RCC 7860 (cell line): ENCODE measurements at places on chromosomes 13 and 19.

DNA sequence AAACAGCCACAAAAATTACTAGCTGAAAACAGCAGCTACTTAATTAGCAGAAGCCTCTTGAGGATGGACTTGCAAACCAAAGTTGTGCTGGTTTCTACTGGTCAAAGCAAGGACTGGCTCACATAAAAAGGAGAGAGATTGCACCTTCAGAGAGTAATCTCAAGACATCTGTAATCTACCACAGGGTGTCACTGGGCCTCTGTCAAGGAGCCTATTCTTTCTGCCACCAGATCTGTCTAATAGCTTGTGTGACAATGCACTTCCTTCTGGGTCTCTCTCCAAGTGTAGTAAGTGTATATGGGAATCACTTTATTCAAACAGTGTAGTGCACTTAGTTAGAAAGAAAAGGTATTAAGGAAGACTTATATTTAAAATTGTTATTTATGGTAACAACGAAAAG lies 24.4 kb upstream of the ZNF561 start:
- no peak for DNase-seq

- no peak for DNase-seq
Observed at GRCh38 chr19:17977021-17977420, 10.1 kb downstream of the KCNN1 start.

DNA sequence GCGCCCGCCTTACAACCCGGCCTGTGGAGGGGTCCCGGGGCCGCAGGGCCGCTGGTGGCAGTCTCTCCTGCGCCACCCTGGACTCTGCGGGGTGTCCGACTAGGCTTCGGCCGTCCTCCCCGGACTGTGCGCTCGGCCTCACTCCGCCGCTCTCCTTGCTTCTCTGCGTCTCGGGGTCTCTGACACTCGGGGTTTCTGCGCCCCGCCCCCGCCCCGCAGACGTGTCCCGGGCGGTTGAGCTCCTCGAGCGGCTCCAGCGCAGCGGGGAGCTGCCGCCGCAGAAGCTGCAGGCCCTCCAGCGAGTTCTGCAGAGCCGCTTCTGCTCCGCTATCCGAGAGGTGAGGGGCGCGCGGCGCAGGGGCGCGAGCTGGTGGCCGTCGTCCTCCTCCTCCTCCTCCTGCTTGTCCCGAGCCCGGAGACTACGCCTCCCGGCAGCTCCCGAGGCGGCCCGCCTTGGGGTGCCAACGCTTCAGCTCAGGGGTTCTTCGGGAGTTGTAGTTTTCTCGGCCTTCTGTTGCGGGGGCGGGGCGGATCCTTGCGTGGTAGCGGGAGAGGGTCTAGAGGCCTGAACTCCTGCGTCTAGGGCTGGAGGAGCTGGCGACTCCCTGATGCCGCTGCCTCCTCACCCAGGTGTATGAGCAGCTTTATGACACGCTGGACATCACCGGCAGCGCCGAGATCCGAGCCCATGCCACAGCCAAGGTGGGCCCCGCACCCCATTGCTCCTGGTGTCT lies 627 bp downstream of the LIN7B start:
- DNase-seq: no peak

DNA sequence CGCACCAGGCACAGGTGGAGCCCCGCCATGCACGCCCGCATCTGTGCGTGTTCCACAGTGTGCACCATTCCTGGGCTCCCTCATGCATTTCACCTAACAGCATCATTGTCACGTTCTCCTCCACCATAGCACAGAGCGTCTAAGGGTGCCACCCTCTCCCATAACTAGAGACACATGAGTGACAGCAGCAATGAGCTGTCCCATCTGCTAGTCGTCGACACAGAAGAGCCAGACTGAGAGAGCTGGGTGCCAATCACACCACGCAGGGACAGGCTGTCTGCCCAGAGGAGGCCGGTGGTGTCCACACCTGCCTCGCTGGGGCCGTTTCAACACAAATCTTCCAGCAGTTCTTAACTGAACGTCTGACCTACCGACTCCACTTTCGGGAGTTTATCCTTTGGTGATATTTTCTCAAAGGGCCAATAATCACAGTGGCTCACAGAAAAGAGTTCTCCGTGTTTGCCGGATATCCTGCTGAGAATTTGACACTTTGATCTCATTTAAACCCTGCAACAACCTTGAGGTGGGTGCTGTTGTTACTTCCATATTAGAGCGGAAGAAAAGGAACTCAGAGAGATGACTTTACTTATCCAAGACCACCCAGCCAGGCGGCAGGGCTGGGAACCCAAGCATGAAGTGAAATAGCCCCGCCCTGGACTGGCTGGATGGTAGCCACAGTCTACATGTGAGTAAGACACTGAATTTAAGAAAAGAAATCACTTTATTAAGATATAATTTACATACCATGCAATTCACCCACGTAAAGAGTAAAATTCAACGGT lies 16.2 kb downstream of the CLEC11A start:
- no peak for DNase-seq

- DNase-seq: no peak
Observed at GRCh38 chr13:55577082-55577846, 1563.5 kb upstream of the PRR20A start.

- DNase-seq: no peak
Observed at GRCh38 chr13:66443926-66444325, 786.2 kb downstream of the PCDH9 start.

DNA sequence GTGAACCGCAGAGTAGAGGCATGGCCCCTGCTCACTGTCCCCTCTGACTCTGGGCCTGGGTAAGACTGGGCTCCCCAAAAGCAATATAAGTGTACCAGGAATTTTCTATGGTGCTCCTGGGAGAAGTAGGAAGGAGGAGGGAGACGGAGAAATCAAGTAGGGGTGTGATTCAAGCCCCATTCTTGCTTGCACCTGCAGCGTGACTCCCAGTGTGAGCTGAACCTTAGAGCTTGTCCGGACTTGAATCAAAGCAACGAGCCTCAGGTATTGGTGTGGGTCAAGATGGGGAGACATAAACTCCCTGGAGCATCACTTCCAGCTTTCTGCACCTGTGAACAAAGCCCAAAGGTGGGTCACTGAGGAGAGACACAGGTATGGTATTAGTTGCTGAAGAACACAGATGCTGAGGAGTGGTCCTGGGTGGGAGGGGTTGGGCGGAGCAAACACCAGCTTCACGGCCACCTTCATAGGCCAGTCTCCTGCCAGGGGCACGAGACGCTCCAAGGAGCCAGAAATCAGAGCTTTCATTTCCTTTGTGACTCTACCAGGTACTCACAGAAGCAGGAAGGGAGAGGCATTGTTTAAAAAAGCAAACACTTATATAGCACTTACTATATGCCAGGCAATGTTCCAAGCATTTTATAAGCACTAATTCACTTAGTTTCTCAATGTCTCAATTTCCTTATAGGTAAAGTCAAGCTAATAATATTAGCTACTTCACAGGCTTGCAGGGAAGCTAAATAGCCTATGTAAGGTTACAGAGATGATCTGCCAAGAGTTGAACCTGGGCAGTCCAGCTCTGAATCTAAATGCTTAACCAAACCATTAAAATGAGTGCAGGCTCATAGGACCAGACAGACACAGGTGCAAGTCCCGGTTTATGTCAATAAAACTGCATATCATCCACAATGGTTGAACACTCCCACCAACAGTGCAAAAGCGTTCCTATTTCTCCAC lies 775.3 kb downstream of the UQCRFS1 start:
- DNase-seq: no peak

DNA sequence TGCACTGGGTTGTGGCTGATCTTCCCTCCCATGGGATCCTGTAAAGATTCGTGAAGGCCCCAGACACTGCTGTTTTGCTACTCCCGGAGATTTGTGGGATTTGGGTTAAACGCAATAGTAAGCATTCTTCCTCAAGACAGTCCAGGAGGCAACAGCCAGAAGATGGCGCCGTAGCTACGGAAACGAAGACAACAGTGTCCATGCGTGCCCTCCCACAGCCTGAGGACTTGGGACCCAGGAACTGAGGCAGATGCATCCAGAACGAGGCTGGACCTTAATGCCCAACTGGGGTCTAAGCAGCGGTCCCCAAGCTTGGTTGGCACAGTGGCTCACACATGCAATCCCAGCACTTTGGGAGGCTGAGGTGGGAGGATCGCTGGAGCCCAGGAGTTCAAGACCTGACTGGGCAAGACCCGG lies 57.6 kb upstream of the ZNF507 start:
- no peak for DNase-seq

DNA sequence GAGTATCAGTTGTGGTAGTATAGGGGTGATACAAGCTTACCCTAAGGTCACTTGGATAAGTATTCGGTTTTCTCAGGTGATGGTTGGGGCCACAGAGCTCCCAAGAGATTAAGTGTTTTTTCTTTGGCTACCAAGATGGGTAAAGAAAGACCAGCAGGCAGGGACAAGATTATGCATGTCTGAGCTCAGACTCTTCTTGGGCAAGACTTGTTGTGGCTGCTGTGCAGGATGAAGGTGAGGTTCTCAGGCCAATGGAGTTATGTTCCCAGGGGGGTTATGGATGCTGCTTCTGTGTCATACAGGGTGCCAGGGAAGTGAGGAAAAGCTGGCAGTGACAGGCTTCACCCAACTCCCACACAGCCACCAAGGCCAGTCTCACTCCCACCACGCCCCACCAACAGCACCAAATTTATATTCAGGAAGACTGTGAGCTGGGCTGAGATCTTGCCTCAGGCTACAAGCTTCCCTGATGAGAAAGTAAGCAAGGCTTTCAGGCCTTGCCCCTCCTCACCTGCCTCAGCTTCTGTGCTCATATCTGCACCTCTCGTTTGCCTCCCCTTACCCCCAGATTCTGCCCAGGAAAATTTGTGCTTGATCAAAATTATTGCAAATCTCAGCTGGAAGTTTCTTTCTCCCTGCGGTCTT lies 511.8 kb upstream of the SLITRK1 start:
- DNase-seq: no peak

GRCh38 chr13:41568143-41568971 lies 111.0 kb downstream of the RGCC start:
- no peak for DNase-seq

DNA sequence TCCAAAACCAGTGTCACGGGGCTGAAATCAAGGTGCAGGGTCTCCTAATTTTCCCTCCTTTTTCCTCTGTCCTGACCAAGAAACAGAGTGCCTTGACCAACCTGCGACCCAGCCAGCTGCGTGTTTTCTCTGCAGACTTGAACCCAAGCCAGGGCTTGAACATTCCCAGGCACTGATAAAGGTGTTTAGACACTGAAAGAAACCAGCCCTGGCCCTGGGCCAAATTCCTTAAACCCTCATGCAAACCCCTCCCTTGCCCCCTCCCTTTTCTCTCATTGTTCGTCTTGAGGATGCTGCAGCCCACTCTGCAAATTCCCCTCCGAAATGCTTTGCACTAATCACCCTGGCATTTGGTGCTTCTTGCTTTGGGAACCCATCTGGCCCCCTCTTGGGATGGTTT lies 9.5 kb upstream of the FFAR2 start:
- no peak for DNase-seq

GRCh38 chr13:30824651-30825050 lies 81.4 kb upstream of the MEDAG start:
- no peak for DNase-seq

DNA sequence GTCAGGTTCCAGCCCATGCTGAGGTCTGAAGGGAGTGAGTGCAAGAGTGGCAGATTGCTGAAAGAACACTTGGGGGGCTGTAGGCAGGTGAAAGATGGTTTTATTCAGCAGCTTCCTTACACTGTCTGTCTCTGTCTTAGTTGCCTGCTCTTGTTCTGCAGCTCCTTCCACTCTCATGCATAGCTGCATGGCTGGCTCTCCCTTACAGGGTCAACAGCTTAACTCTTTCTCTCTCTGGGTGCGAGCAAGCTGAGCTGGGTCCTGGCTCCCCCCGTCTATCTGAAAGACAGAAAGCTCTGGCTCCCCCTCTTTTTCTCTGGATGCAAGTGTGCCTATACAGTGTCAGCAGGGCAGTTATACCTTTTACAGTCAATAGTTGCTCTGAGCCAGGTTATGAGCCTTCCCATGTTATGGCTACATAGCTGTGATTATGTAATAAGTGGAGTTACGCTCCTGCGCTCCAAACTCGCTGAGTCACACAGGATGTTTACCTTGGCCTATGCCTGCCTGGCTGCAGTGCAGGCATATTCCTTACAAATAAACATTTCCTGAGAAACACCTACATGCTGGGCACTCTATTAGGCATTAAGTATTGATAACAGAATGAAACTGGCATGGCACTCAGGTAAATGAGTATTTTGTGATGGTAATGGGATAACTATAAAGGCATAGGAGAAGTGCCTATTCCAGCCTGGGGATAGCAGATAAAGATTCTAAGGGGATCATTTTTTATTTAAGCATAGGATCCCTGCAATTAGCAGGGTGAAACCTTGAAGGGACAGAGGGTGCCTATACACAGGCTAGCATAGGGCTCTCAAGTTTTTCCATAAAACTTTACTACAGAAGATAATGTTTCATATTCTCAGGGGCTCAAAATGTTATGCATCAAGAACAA lies 826.9 kb upstream of the PCDH9 start:
- DNase-seq: no peak

DNA sequence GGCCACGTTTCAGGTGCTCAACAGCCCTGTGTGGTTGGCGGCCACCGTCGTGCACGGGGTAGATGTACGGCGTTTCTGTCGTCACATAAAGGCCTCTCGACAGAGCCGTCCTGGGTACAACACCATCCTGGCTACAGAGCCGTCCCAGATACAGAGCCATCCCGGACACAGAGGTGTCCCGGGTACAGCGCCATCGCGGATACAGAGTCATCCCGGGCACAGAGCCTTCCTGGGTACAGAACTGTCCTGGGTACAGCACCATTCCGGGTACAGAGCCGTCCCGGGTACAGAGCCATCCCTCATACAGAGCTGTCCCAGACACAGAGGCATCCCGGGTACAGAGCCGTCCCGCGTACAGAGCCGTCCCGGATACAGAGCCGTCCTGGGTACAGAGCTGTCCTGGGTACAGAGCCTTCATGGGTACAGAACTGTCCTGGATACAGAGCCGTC lies 222.7 kb upstream of the SOX1 start:
- DNase-seq: no peak

DNA sequence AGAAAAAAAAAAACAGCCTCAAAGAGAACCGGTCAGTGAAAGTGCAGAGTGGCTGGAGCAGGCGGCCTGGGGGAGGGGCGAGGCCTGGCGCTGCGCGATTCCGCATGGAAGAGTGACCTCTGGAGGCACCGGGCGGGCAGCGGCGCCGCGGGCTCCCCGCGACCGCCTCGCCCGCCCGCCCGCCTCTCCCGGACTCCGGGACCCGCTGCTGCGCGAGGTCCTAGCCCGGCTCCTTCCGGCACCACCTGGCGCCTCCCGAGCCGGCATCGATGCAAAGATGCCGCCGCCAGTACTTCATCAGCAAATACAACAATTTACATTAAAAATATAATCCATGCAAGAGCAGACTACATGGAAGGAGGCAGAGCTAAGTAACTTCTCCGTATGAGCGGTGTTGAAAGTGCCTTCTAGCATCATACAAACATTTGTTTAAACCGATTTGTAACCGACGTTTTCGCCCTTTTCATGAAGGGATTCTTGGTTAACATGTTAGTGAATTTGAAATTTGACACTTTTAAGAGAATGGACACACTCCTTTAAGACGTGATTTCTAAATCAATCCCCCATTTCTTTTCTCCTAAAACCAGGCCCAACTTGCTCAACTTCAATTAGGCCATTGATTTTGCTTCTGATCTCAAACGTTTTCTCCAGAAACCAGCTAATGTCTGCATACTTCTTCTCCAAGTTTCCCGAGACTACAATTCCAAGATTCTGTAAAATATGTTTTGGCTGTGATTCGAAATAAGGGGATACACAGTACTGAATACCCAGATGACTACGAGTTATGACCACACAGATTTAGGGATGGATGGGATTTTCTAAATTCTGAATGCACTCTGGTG lies 2.1 kb downstream of the EFNB2 start:
- DNase-seq: peak; percentile 60
